Liver (tissue), 10 donors: ENCODE measurements at places on chromosomes 1 and 21. TPM values are rescaled to one million over a fixed set of nuclear protein-coding genes. Genes with fewer than 3 reads are reported as not detected.

DNA sequence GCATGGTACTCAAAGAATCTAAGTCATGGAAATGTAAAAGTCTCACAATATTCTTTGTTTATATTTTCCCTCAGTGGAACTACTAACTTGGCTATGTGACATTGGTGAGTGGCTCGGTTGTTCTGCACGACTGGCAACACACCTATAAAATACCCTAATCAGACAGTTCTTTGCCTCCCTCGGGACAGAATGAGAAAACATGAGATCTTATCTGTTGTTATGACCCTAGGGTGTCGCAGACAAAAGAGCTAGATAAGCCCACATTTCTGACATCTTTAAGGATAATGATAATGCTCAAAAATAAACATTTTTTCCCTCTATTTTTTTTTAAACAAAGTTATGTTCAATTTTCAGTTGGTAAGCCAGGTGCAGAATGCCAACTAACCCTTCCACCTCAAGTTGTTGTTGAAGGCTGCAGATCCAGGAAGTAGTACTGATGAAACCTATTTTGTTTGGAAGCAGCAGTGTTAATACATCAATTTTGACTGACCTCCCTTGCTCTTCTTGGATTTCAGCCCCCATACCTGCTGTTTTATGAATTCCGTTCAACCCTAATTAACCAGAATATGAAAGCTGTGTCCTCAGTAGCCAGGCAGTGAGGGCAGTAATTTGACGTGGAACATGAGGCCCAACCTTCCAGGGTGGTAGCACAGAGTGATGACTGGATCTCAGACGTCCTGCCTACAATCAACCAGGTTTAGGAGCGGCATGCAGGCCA is 108.7 kb upstream of the DUSP10 start:
- no peak for DNase-seq

GRCh38 chr1:208161656-208162375 is 82.4 kb downstream of the PLXNA2 start:
- no peak for DNase-seq

The PIGR gene
- total RNA-seq = 0.09 TPM

DNA sequence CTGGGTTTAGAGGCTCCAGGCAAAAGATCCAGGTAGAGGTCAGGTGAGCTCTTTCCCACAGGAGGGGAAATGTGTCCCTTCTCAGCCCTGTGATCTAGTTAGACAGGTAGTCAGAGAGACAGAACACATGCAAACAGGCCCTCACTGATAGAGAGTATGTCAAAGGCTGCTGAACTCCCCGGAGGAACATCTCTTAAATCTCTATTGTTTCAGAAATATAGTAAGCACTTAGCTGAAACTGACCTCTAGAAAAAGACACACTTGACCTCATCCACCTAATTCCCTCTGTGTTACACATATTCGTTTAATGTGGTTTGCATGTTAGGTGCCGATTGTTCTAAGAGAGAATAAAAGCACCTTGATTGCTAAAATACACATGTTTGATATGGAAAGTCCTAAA is 23.3 kb downstream of the SUSD4 start:
- DNase-seq = no peak

DNA sequence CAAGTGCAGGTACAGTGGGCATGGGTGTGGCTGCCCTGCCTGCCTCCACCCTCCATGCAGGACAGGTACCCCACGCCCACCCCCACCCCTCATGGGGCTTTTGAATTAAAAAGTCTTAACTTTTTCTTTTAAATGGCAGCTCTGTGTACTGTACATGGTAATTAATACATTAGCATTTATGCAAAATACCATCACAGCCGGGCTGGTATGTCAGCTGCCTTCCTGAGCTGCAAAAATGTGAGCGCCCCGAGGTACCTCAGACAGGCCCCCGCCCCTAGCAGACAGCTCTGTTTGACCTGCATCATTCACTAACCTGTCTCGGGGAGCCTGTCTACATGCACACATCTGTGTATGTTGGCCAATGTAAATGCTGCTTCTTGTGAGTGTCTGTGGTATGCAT is 42.2 kb upstream of the POU3F1 start:
- DNase-seq = no peak

The RBM11 gene
- total RNA-seq = 0.08 TPM

The CD1E gene
- total RNA-seq = 0.56 TPM
